Foreskin melanocyte (primary cell): ENCODE measurements at places on chromosomes 2 and 18.

DNA sequence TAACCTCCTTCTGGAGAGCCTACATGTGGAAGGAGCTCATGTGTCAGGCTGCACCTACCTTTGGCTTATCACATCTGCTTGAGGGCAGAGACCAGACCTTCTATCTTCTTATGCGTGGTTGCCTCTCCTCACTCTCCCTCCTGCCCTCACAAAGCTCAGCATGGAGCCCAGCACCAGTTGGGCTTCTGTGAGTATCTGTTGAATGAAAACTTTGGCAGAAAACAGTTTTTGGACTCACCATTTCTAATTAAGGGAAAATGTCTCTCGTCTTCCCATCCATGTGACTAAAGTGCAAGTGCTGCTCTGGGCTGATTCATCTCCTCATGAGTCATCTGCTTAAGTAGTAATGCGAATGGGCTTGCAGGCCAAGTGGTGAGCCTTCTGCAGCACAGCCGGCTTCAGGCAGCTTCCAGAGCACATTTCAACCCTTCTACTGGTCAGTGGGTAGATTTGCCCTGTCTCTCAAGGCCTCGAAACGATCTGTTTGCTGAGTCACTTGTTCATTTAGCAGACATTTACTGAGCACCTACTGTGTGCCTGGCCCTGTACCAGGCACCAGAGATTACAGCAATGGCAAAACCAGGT, 102.6 kb downstream of the VSNL1 start:
- DNase-seq, result peak; percentile 88

DNA sequence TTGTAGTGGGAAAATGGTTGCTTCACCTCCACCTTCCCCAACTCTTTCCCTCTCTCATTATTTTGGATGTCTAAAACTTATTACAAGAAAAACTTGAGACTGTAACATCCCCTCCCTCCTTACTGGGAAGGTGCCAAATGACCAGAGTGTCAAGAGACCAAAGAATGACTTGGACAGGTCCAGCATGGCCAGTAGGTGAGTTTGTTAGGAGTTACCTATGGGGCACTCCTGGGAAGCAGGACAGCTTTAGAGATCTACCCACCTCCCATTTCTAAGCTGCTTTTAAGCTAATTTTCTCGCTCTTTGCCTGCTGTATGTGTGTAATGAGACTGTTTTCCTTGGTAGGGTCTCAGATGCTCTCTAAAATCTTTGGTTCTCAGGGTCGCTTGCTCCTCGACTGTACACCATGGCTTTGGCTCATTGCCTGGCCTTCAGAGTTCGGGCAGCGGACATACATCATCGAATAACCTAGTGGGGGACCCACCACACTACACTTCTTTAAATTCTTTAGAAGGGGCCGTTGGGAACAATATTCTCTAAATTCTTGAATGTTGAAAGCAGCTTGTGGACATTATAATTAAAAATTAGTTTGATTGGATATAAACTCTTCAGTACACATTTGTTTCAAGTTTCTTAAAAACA, 45.2 kb downstream of the SLC30A6 start:
- DNase-seq, result no peak

DNA sequence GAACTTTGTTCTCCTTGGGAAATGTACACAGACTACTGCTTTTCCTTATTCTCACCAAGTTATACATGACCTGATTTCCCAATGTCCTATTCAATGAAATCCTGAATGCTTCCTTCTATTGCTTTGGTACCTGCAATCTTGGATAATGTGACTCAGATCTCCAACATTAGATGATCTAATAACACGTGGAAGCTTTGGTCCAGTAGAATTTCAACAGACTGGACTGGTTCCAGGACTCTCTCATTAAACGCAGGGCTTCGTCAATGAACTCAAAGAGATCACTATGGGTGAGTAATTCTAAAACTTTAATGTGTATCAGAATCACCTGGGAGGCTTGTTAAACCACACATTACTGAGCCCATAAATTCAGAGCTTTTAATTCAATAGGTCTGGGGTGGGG, 413.6 kb upstream of the KCNH7 start:
- DNase-seq, result no peak

- no peak for DNase-seq
Observed at GRCh38 chr18:28075501-28075900, 101.4 kb downstream of the CDH2 start.

DNA sequence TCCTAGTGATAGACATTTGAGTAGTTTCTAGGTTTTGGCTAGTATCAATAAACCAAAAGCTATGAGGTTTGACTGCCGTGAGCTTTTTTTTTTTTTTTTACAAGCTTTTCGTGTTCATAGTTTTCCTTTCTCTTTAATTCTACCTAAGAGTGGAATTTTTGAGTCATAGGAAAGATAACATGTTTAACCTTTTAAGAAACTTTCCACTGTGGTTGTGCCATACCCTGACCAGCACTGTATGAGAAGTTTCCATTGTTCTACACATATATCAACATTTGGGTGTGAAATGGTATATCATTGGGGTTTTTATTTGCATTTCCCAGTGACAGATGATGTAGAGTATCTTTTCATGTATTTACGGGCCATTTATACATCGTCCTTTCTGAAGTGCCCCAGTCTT, 31.7 kb downstream of the UBE2F start:
- no peak for DNase-seq

DNA sequence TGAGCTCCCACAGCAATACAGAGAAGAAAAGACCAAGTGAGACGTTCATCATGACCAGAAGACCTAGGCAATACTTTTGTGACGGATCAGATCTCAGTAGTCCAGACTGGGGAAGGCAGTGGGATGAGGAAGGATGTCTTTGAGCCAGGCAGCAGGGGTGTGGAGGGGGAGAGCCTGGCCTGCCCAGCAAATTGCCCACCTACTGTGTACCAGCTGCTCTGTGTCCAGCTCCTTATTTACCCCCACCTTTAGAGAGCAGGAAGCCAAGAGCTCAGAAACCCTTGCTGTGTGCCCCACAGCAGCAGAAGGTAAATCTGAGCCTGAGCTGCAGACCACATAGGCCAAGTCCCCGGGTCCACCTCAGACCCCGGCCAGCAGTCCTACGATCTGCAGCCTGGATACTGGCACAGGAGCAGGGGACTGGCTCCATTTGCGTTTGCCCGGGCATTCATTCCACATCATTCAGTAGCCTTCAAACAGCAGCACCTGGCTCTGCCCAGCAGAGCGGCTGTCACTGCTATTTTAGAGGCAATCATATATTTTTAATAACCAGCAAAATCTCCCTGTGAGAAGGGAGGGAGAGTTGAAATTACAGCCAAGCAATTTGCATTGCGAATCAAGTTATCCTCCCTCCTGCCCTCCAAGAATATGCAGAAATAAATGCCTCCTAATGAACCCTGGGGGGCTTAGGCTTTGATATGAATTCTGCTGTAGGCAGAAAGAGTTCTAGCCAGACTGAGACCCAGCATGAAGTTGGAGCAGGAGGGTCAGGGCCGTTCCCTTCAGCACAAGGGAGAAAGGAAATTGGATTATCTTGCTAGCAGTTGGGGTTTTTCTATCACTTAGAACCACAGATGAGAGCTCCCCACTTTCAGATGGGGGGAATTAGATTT, 110.0 kb upstream of the FZD7 start:
- DNase-seq, result no peak

DNA sequence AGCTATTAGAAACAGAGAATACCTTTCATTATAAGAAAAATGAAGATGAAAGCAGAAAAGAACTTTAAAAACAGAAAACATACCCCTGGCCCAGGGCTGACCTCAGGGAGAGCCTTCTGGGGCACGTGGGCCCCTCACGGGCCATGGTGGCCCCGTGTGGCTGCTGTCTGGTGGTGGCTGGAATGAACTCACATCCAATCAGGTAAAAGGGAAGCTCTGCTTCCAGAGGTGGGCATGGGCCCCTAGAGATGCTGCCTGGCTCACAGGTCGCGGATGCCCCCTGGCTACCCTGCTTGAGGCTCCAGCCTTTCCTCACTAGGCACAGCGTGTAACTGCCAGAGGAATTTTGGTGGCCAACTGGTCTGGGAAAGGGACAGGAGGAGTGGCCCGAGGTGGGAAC, 16.6 kb downstream of the SNORC start:
- DNase-seq, result no peak
